PC-3 (cell line): ENCODE measurements at places on chromosomes 5 and 9. TPM values are rescaled to one million over a fixed set of nuclear protein-coding genes. Genes with fewer than 3 reads are reported as not detected.
A peak's percentile ranks its signal among the peaks of the same experiment; 100 is the strongest.

DNA sequence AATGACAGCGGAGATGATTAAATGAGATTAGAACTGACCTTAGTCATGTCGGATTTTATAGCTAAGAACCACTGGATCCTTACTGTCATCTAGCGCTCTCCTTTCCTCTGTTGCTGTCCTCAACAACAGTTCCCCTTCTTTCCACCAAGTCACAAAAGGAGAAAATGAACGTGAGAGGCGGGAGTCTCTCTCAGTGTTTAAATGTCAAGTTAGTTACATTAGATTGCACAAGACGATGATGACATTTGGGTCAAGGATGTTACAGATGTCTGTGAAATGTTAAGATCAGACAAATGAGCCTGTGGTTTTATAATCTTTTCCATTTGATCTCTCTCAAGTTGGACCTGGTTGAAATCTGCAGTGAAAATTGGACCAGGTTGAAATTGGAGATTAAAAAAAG, 53.5 kb downstream of the FBXO38 start:
- no peak for DNase-seq

DNA sequence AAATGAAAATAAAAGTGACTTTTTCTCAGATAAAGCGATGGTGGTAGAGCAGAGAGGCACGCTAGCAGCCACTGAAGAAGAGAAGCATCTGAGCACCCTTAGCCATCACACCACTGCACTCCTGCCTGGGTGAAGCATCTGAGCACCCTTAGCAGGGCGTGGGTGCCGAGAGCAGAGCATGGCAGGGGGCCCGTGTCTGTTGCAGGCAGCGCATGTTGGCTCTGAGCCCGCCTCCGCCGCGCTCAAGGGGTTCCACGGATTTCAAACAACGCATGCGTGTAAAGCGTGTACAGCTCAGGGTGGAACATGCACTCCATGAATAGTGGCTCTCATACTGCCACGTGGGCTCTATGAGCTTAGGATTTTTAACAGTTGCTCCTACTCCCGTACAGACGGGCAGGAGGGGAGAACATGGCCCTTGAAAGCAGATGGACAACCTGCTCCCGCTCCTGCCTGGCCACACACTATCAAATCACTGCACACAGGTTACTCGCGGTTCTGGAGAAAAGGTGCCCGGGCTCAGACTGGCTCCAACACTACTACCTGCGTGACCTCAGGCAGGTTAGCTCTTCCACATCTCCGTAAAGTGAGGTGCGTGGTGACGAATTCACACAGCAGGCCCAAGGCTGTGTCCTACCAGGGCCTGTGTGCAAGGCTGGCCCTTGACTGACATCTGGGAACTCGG, 12.1 kb downstream of the LRRC14B start:
- DNase-seq, result no peak

Gene GARIN3
- not detected in 2 replicates for total RNA-seq

DNA sequence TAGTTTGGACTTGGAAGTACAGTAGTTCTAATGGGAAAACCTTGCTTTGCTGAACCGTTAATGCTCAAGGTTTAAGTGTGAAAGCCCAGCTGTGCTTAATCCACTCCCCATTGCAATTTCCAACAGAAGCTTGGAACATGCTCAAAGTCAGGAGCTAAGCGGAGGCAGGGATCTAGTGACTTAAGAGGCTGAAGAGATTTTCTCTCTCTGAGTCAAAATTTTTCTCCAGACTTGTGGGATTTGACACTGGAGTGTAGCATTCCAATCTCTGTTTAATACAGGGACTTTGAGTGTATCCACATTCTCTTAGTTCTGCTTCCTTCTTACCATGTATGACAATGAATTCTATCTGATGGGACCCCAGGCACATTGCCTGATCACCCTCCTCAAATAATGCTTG, 471.8 kb downstream of the KIF4B start:
- no peak for DNase-seq

GRCh38 chr5:52419357-52419756, 368.4 kb upstream of the ITGA1 start:
- no peak for DNase-seq

- DNase-seq, result no peak
Observed at GRCh38 chr5:98217138-98217537, 556.3 kb upstream of the RGMB start.

- peak; percentile 42 for DNase-seq
Observed at GRCh38 chr9:77839459-77840140, 191.5 kb upstream of the GNA14 start.

DNA sequence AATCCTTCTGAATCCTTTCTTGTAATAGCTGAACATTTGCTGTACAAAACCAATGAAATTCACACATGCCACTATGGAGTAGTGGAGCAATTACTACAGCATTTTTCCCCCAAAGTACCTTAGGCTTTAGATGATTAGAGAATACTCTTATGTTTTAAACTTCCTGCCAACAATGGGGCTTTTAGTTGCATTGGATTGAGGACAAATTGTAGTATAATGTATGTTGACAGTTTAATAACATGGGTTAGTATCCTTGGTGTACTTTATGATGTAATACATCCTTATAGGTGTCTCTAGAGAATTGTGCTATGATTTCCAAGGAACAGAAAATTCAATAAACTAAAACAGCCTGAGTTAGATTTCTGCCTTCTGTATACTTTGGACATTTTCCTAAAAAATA, 422.7 kb upstream of the GRAMD2B start:
- DNase-seq, result no peak

- DNase-seq, result peak; percentile 7
Observed at GRCh38 chr5:56314529-56314928, 81.4 kb upstream of the ANKRD55 start.

DNA sequence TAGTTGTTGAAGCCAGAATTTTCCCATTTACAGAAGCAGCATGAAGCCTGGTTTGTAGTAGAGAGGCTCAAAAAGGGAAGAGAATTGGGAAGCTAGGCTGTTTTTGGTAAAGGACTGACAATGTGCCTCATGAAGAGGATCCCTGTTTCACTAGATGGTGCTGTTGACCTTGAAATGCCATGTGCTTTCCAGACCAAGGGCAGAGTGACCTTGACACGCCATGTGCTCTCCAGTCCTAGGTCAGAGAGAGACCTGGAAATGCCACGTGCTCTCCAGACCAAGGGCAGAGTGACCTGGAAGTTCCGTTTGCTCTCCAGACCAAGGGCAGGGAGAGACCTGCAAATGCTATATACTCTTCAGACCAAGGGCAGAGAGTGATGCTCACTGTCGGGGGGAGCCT, 32.0 kb downstream of the UNC13B start:
- DNase-seq, result no peak

Gene NUTM2F
- not detected in 2 replicates for total RNA-seq

Gene LCN12
- 0.55 TPM in 1 of 2 replicates, not detected in the other for total RNA-seq

Gene MCTP1
- 4.8 and 7.5 TPM in 2 replicates for total RNA-seq

Gene KIF12
- total RNA-seq, result 4.4 and 6.3 TPM in 2 replicates

Gene FOXD4
- total RNA-seq, result 0.80 and 0.98 TPM in 2 replicates

Gene FREM1
- 0.52 and 1.2 TPM in 2 replicates for total RNA-seq
